ENCODE measurements at places on chromosomes 1 and 21. TPM values are rescaled to one million over a fixed set of nuclear protein-coding genes. Genes with fewer than 3 reads are reported as not detected.

CCDC17 gene
- polyA plus RNA-seq = 0.49 TPM

DNA sequence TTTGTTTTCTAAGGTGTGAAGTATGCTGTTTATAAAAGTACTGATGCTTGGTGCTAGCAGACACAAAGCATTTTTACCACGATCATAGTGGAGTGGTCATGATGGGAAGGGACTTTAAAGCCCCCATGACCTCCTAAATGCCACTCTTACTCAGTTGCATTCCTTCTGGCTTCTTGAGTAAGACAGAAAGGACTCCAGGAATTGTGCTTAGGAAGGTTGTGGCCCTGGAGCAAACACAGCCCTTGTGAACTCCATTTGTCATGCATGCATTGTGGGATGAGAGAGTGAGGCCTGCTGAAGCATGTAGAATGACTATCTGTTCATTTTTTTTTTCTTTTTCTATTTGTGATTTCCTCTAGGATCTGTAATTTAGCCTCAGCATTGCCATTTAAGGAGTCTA lies 34.2 kb downstream of the AK5 start:
- no peak for DNase-seq

DNA sequence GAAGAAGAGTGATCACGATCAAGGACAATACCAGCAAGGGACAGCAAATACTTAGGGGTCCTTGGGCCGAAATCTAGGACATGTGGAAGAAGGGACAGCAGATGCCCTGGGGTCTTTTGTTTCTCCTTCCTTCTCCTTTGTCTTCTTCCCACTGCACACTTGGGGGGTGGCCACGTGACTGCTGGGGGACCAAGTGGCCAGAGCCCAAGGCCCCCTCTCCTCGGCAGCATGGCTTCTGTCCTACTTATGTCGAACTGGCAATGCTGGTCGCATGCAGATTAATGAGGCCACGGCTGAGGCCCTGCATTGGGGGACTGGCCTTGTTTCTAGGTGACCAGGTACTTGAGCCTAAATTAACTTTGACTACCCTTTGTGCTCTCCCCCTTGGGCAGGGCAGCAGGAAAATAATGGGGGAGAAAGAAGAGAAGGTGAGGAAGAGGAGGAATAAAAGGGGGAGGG lies 83.0 kb downstream of the GRIK3 start:
- DNase-seq = no peak

GRCh38 chr1:30190511-30191153 lies 532.8 kb downstream of the MATN1 start:
- DNase-seq = no peak

NEK2 gene
- 42.0 TPM for polyA plus RNA-seq

DNA sequence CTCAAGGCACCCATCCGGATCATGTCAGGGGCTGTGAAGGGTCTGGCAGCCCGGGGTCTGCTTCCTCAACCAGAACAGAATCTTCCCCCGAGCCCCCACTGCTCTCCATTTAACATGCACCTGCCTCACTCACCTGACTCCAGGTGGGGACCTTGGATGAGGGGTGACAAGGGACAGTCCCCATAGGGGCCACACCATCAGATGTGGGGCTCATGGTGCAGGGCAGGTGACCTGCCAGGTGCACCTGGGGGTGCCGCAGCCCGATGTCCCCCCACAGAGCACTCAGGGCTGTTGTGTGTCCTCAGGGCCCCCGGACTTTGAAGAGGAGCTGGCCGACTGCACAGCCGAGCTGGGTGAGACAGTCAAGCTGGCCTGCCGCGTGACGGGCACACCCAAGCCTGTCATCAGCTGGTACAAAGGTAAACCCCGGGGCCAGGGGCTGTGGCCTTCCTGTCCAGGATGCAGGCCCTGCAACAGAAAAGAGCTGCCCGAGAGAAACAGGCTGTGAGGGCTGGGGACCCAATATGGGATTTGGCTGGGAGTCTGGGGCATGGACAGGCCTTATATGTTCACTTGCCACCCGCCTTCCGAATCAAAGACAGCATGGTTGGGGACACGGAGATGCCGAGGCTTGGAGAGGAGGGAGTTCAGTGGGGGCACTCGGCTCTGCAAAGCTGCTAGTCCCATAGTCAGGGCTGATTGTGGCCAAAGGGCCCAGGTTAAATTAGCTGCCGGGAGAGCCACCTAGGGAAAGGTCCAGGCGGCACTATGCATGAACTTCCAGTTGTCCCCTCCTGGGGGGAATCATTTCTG lies 64.6 kb downstream of the TRIM11 start:
- DNase-seq = no peak

DNA sequence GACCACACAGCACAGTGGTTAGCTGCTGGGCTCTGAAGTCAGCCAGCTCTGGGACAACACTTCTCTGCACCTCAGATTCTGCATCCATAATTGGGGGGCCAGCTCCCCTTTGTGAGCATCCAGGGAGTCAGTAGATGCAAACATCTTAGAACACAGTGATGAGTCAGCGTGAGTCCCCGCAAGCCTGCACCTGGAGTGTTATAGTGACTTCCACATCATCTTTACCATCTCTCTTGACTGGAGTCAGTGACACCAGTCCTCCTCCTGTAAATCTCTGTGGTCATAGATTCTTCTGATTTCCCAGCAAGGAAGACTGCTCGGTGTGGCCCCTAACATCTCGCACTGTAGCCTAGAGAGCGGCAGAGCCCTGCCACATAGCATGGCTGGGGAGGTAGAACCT lies 13.9 kb upstream of the EDN2 start:
- DNase-seq = no peak

- DNase-seq = no peak
Observed at GRCh38 chr1:233939451-233939850, 35.0 kb downstream of the SLC35F3 start.

DNA sequence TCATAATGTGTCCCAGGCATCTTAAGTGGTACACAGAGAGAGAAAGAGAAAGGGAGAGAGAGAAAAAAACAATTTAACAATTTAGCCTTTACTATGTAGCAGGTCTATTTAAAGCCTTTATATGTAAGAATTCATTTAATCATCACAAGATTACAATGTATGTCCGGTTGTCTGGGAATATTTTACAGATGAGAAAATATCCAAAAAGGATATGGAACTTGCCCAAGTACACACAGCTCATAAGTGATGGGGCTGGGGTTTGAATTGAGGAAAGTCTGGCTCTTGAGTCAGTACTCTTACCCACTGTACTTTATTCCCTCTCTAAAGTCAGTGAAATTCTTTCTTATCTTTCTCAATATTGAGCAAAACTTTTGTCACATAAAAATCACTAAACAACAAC lies 104.6 kb downstream of the LYPLAL1 start:
- no peak for DNase-seq

Data from A549 (cell line).